ENCODE measurements at places on chromosomes 3 and 15.

GRCh38 chr3:143261848-143262247, 142.3 kb downstream of the CHST2 start:
- DNase-seq: no peak

DNA sequence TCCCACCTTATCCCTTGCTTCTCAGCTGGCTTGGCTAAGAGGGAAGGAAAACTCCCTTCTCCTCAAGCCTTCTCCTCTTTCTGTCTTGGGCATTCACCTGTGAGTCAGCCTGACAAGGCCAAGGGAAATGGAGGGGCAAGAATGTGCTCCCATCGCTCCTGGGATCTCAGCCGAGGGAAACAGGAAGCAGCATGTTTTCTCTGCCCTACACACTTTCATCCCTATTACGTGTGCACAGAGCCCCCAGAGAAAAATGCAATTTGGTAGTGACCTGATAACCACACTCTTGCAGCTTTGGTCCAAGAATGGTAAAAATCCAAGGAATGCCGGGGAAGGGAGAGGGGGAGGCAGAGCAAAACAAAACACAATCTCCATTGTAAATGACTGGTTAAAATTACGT, 32.9 kb upstream of the MTMR10 start:
- DNase-seq: no peak

- DNase-seq: no peak
Observed at GRCh38 chr3:96900566-96900965, 86.2 kb downstream of the EPHA6 start.

DNA sequence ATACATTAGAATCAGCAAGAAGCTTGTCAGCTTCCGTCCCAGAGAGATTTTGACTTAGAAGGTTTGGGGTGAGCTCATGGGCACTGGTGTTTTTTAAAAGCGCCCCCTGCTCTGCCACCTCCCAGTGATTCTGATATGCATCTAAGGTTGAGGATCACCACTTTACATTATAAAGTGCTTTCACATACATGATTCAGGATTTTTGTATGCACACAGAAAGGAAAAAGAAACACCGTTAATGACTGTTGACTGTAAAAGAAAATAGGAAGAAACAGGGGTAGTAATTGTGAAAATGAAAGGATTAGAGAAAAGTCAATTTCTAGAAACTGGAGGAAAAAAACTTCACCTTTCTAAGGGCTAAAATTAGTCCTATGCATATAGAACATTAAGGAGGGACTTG, 104.9 kb upstream of the ZBED2 start:
- peak; percentile 68 for DNase-seq

DNA sequence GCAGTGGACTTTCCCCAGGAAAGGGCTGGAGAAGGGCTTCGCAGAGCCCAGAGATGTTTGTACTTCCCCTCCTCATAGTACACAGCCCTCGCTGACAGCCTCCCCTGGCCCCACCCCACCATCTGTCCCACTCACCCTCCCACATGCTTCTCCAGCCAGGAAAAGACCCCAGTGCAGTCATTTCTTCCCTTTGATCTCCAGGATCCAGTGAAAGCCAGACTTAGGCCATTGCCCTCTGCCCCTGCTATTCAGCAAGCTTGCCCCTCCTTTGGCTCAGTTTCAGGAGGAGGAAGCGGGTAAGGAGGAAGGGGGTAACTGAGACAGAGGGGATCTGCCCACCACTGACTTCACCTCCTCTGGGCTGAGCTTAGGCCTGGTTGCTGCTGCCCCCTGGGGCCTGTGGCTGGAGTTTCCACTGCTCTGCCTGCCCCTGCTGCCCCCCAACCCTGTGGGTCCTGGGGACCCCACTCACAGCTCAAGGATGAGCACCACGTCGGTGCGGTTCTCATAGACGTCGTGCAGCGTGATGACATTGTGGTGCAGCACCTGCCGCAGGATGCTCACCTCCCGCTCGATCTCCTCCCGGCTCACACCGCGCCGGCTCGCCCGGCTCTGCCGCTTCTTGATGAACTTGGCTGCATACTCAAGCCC, 63.1 kb downstream of the DAPK2 start:
- no peak for DNase-seq

DNA sequence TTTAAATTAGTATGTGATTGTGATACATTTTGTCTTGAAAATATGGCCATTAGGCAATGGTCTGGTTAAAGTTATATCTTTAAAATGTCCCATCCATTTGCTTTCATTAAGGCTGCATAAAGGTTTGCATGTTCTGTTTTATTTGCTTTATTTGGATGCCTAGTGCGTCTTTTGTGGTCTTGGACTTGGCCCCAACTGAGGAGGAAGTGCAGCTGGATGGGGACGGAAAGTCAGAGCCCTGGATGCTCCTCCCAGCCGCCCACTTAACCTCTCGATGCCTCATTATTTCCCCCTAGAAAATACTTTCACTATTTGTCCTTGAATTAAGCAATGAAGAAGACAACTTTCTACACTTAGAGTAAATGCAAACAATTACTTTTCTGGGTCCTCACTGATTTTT, 898.2 kb downstream of the MCTP2 start:
- DNase-seq: no peak

- DNase-seq: no peak
Observed at GRCh38 chr3:141191097-141191749, 40.4 kb upstream of the PXYLP1 start.

GRCh38 chr15:57356178-57356577, 20.1 kb upstream of the CGNL1 start:
- no peak for DNase-seq

DNA sequence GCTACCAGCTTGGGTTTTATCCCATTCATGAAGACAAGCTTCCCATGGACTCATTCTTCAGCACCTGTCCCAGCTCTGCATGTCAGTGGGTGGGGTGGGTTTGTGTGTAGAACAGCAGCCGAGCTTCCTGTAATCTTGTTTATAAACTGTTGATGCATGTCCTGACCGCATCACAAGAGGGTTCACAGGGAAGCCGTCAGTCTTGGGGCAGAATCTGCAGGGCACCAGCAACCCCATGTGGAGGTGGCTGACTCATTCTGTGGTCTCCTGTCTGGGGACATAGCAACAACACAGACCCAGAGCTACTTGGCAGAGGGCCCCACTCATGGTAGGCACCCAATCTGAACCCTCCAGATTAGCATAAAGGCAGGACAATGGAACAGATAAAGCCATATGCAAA, 35.6 kb downstream of the DAPK2 start:
- DNase-seq: peak; percentile 93

DNA sequence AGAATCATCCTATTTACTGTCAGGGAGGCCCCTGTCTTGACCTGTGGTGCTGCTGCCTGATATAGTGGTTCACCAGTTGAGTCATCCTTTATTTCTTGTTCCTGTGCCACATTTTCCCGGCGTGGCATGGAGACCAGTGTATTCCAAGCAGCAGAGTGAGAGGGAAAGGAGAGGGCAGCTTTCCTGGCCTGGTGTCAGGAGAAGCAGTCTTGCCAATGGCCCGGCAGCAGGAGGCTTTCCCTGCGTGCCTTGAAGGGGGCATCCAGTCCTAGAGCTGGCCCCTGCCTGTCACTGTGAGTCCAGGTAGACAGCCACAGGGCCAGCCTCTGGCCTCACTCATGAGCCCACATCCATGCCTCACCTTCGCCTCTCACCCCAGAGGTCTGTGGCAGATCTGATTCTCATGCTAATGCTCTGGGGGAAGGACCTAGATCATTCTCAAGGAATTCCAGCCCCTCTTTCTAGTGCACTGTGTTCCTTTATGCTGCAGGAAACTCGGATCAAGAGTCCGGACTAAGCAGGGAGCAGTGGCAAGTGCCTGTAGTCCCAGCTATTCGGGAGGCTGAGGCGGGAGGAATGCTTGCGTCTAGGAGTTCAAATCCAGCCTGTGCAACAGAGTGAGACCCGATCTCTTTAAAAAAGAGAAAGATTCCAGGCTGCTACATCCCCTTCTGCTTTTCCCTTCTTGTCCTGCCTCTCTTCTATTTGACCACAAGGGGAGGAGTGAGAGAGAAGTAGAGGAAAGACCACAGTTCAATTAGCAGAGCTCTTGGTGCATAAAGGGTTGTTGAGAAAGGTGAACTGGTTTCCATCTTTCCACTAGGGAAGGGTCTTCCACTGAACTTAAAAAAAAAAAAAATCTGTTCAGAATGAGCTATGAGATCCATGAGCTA, 66.8 kb upstream of the HACD2 start:
- DNase-seq: no peak

- peak; percentile 63 for DNase-seq
Observed at GRCh38 chr3:197736010-197736490, 654 bp downstream of the RUBCN start.

- no peak for DNase-seq
Observed at GRCh38 chr3:14717307-14717706, 42.4 kb downstream of the C3orf20 start.

GRCh38 chr15:78828920-78829319, 17.7 kb upstream of the ADAMTS7 start:
- no peak for DNase-seq

DNA sequence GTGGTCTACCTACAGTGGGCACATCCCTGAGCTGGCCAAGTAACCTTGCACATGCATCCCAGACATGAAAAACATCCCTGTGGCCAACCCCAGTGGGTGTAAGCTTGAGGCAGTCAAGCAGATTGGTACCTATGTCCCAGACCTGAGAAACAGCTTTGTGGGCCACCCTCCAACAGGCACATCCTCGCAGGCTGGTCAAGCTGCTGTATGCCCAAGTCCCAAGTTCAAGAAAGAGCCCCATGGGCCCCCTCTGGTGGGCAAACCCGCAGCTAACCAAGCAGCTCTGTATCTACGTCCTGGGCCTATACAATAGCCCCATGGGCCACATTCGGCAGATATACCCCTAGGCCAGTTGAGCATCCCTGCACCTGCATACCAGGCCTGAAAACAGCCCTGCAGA, 186.3 kb upstream of the GPR149 start:
- no peak for DNase-seq

GRCh38 chr3:40763807-40764206, 239.0 kb downstream of the ZNF621 start:
- DNase-seq: no peak

DNA sequence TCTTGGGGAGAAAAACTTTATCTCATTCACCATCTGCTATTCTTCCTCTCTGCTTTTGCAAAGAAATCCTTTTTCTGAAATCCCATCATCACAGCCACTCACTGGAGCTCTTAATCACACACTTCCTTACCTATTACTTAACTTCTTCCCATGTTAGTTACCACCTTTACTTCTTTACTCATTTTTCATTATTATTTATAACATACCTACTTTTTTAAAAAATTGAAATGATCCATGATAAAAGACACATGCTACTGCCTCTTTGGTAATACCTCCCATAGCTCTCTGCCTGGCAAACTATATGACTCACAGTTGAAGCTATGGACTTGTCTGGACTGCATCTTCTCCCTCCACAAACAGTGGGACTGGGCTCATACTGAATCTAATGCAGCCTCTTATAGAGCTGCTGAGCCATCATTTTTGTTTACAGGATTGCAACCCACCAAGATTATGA, 150.3 kb downstream of the TNIK start:
- no peak for DNase-seq

DNA sequence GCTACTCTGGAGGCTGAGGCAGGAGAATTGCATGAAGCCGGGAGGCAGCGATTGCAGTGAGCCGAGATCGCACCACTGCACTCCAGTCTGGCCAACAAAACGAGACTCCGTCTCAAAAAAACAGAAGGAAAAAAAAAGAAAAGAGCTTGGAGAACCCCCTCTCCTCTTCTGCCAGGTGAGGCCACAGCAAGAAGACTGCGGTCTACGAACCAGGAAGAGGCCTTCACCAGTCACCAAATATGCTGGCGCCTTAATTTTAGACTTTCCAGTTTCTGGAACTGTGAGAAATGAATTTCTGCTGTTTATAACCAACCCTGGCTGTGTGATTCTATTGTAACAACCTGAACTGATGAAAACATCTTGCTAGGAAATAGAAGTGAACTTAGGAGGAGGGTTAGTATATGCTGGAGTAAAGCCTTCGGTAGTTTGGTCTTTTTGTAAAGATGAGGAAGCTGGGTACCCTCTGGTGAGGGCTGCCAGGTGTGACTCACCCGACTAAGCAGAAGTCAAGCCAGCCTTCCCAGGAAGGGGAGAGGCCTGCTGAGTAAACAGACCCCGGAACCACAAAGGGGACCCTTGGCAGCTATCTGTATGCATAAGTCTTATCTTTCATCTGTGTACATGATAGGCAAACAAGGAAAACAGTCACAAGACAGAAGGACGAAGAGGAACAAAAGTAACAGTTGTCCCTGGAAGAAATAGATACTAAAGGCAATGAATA, 78.7 kb downstream of the KLF13 start:
- peak; percentile 28 for DNase-seq

DNA sequence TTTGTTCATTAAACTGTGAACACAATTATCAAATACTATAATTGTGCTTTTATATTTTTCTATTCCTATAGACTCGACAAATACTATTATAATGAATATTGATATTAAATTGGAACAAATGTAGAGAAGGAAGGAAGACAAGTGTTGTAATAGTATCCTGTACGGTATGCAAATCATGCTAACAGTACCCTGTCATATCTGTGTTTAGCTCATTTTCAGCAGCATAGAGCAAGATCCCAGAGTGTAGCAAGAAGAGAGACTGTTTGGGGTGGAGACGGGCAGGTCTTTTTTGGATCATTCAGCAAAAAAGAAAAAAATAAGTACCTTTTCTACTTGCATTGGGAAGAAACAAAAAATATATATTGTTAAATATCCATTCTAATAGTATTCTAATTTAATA, 224.1 kb downstream of the TPRG1 start:
- no peak for DNase-seq

DNA sequence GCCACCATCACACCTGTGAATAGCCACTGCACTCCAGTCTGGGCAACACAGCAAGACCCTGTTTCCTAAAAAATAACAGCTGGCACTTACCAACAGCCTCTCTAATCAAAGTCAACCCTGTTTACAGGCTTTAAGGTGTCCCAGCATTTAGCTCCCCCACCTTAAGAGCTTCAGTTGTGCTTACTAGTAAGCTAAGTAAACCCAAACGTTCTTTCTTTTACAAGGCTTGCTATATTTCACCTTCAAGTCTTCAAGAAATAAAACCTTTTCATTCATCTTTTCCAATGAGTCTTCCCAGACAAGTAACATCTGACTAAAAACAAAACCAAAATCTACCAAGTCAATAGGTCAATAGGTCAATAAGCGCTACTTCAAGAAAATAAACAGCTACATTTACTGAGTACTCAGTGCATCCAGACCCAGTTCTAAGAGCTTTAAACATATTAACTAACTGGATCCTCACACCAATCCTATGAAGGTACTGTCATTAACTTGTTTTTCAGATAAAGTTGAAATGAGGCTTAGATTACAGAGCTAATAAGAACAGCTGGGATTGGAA, 62.4 kb downstream of the PBRM1 start:
- peak; percentile 2 for DNase-seq

DNA sequence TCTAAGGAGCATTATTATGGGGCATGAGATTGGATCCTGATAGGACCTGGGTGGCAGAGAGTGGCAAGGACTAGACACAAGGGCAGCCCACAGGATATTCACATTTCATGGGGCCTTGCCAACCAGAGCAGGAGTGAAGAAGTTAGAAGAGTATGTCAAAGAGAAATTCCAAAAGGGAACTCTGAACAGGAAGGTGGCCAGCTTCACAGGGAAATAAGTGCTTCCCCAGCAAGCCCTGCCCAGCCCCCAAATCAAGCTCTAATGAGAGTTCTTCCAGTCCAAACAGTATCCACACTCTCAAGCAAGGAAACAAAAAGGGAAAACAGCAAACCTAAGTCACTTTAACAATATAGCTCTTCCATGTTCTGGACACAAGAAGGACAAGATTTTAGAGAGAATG, 130.2 kb upstream of the COL8A1 start:
- DNase-seq: no peak

- DNase-seq: no peak
Observed at GRCh38 chr15:78052001-78052401, 25.5 kb downstream of the TBC1D2B start.
